Left renal pelvis (tissue), 4 donors: ENCODE measurements at places on chromosomes 3 and 15. TPM values are rescaled to one million over a fixed set of nuclear protein-coding genes. Genes with fewer than 3 reads are reported as not detected.

Gene AP3B2
- polyA plus RNA-seq = 3.4 TPM

Gene CFAP44
- polyA plus RNA-seq = 31.4 TPM

Gene AGBL1
- polyA plus RNA-seq = 0.09 TPM

Gene ROPN1
- polyA plus RNA-seq = not detected

Gene SLC51A
- 12.8 TPM for polyA plus RNA-seq

GRCh38 chr3:175002732-175003143, 143.6 kb downstream of the NAALADL2 start:
- DNase-seq = no peak

GRCh38 chr3:112392393-112393359, 59.7 kb downstream of the CD200 start:
- DNase-seq = no peak

DNA sequence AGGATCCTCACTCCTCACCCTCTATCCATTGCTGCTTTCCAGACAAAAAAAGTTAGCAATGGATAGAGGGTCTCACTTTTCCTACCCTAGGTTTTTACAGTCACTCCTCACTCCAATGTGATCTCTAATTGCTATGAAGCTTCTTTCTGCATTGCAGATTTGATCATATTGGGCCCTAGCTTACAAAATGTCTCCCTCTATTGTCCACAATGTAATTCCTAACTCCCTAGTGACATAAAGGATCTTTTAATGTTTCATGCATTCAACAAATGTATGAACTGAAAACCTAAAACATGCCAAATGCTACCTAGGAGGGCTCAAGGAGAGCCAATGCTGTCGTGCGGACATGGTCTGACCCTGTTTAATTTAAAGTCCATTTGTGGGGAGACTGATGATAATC, 234.8 kb downstream of the CADM2 start:
- DNase-seq = no peak

DNA sequence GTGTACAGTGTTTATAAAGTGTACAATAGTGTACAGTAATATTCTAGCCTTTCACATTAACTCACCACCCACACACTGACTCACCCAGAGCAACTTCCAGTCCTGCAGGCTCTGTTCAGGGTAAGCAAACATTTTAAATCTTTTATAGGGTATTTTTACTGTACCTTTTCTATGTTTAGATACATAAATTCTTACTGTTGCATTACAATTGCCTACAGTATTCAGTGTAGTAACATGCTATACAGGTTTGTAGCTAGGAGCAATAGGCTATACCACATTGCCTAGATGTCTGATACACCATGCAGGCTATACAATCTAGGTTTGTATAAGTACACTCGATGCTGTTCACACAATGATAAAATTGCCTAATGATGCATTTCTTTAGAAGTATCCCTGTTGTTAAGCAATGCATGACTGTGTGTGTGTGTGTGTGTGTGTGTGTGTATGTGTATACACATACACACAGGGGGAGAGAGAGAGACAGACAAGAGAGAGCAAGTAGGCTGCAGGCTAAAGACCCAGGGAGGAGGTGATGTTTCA, 72.5 kb upstream of the PRR23C start:
- no peak for DNase-seq

DNA sequence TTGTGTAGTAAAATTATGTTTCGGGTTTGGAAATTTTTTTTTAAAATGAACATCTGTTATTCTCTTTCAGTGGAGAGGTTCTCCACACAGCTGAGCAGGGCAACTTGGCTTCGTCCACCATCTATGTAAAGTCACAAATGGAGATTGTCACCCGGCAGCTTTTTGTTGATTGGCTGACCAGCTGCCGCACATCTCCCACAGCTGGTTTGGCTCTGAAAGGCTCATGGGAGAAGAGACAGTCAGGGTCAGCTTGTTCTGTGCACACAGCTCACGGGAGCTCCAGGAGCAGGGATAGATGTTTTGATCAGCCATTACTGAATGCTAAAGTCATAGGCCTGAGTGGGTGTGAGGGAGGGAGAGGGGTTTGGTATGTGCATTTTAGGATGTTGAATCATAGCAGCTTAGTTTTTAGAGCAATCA, 12.9 kb upstream of the CCDC80 start:
- no peak for DNase-seq

- DNase-seq = no peak
Measured at GRCh38 chr3:47850564-47851410, 47.8 kb downstream of the DHX30 start.

DNA sequence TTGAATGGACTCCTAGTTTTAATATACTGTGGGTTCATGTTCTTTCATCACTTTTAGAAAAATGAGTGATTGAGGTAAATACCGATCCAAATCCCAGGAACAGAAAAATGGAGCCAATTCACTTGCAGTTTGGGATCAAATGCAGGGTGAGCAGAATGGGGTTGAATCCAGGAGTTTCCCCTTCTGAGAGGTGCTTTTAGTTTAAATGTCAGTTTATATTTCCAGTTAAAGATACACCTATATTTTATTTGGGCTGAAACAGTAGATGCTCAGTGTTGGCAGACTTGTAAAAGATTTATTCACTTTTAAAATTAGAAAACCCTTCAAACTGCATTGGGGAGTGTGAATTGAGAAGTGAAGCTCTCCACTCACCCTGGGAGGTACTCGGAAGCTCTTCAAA, 2.6 kb downstream of the TRIM71 start:
- no peak for DNase-seq

DNA sequence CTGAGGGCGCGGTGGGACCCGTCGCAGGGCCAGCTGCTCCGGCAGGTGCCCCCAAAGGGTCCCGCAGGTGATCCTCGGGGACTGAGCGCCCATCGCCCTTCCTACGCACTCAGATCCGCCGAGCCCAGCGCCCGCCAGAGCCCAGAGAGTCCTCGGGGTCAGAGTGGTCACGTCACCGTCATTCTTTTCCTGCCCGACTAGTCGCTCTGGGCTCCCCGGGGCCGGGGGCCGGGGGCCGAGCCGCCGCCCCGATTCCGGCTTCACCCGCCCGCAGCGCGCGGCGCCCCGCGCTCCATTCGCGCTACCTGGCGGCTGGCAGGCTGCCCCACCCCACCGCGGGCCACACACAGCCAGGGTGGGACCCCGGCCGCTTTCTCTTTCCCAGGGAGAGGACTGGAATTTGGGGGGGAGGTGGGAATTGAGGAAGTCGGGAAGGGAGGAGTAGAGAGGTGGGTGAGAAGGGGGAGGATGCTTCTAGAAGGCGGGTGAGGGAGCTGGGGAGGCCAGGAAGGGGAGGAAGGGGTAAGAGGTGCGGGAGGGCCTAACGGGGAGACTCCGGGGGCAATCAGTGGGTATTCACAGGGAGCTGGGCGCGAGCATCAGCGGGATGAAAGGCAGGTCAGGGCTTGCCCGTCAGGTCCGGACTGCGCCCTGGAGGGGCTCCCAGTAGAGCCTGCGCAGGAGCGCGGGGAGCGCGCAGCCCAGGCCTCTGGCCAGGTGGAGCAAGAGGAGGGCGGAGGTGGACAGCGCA, 36.1 kb upstream of the EPHB3 start:
- no peak for DNase-seq

DNA sequence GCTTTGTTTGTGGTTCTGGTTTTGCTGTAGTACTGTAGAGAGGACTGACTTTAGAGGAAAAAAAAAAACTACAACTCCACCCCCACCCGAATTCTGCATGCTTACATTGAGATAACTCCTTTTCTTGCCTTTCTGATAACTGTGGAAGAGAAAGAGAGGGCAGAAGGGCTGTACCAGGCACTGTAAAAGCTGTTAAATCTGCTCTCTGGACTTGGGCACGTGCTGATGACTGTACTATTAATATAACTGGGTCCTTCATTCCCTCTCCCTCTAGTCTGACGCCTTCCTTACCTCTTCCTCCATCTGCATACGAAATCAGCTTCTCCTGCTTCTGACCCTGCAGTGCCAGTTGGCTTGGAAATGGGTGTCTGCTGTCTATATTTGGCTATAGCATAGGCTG, 15.0 kb downstream of the MAPKBP1 start:
- DNase-seq = no peak
